Activated CD4-positive, alpha-beta T cell treated with anti-CD3 and anti-CD28 coated beads, Interleukin-2, amount 10 ng/mL, durations not matched to agents 7 days and 5 days (primary cell): ENCODE measurements at places on chromosomes 11 and 22.
A peak's percentile ranks its signal among the peaks of the same experiment; 100 is the strongest.

- H3K4me3 ChIP-seq: no peak overlapping the region
- H3K4me1 ChIP-seq: peaks cover 9% of the 10 kb centered on the region
- no peak overlapping the region for H3K27ac ChIP-seq
- DNase-seq: no peak
Measured at GRCh38 chr11:117705866-117706265, 91.2 kb downstream of the DSCAML1 start.

DNA sequence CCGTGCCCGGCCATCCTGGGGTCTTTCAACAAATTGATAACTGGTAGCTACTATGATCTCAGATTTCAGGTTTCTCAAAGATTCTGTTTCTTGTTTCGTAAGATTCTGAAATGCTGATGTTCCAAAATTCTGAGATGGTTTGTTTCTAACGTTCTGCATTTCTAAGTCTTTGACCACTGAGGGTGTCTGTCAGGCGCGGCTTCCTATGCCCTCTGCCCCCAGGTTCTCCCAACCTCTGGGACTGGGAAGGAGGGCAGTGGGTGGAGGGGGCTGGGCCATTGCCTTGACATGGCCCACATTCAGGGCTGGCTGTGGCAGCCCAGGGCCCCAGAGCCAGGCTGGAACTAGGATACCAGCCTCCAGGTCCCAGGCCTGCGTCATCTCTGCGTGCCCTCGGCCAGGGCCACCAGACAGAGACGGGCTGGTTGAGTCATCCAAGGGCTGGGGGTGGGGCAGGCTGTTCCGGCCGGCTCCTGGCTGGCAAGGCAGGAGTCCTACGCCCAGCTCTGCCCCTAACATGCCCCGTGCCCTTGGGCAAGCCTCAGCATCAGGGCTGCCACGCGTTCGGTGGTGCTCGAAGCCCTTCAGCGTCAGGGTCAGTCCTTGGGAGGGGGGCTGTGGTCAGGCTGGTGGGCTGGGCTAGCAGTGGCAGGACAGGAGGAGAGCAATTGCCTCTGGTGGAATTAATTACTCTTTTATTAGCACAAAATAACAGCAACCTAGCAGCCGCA, 5.2 kb downstream of the TMEM134 start:
- peaks cover 4% of the 10 kb centered on the region for H3K36me3 ChIP-seq
- DNase-seq: no peak
- H3K27ac ChIP-seq: peak overlapping the region; percentile 93
- H3K27me3 ChIP-seq: no peaks in the 10 kb centered on the region
- H3K4me3 ChIP-seq: peak overlapping the region; percentile 84
- H3K4me1 ChIP-seq: peaks cover 42% of the 10 kb centered on the region

DNA sequence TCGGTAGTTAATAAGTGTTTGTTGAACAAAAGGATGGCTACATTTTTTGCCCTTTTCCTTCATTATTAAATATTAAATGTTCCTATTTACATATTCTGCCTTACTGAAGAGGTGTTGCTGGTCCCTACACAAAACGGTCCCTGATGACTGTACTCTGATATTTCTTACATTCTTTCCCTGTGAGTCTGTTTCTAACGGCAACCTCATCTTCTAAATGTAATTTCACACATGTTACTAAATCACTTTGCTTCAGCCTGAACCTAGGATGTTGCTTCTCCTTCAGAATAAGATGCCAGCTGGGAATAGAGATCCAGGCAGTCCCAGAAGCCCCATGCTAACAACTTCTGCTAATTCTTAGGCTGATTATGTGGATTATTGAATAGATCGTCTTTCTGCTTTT, 50.3 kb downstream of the SPON1 start:
- no peaks in the 10 kb centered on the region for H3K4me1 ChIP-seq
- no peak overlapping the region for H3K4me3 ChIP-seq
- DNase-seq: no peak
- no peak overlapping the region for H3K27ac ChIP-seq

DNA sequence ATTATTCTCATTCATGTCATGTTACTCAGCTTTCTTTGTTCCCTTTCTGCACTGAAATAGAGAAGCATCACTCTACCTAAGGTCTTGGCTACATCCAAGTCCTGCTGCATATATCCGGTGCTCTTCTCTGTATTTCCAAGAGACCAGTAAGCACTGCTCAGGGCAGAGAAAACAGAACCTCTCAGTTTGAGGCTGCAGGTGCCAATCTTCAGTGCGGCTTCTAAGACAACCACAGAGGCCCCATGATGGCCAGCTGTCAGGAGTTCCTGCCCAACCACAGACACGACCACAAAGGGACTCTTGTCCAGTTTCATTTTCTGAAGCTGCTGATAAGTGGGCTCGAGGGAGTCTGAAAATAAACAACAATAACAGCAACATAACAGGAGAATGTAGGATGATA, 378.4 kb upstream of the PITPNB start:
- peaks cover 21% of the 10 kb centered on the region for H3K4me1 ChIP-seq
- no peak overlapping the region for H3K4me3 ChIP-seq
- no peaks in the 10 kb centered on the region for H3K36me3 ChIP-seq
- no peak overlapping the region for H3K27ac ChIP-seq

DNA sequence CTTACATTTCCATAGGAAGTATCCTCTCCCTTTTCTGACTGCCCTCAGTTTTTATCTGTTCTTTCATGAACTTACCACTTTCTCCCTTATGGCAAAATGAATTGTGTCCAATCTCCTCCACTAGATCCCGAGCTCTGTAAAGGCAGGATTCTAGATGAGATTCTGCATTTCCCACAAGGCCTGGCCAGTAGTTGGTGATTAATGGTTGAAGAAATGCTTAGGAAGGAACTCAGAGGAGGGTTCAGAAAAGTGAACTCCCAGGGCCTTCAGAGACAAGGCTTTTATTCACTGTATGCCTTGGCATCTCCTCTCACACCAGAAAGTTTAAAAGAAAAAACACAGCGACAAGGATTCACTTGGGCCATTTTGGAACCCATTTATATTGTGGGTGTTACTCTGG, 66.2 kb downstream of the CCDC81 start:
- no peak for DNase-seq
- no peaks in the 10 kb centered on the region for H3K36me3 ChIP-seq
- H3K27ac ChIP-seq: no peak overlapping the region
- no peaks in the 10 kb centered on the region for H3K4me1 ChIP-seq

DNA sequence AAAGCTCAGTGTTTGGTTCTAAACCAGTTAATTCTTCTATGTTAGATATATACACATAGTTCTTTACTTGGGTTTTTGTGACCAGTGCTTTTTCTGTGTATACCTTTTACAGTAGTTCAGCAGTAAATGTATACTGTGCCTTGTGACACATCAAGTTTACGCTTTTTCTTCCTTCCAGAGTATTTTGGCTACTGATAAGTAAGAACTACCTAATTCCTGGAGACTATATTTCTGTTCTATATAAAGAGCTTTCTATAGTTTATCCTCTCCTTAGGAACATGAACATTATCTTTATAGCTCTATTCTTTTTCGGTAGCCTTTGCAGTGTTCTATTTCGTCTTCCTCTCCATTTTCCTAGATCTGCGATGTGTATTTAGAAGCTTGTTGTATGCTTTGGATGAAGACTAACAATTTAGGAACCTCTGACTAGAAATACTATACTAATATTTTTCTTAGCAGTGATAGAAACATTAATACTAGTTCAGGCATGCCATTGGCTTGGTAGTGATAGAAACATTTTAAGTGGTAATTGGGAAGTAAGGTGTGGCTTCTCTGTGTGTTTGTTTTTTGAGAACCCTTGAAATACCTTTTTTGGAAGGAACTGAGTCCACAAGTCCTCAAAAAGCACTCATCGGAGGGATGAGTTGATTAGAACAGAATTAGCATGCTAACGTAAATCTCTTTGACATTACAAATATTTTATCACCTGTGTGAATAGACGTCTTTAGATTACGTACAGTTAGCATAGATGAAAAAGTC, 74.6 kb downstream of the ARHGEF12 start:
- H3K27me3 ChIP-seq: peaks cover 7% of the 10 kb centered on the region
- H3K27ac ChIP-seq: no peak overlapping the region
- no peak for DNase-seq

DNA sequence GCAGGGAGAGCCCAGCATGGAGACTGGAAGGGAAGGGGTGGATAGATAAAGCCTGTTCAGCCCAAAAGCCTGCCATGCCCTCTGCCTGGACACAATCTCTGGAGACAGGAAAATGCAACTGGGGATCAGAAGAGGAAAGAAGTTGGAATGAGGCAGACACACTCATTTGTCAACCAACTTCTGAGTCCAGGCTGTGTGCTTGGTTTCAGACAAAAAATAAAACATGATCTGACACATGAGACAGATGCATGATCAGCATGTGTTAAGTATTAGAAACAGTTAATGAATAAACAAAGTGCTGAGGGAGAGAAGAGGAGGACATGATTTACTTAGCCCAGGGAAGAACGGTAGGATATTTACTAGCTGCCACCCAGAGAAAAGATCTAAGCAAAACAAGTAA, 839 bp downstream of the LRRN4CL start:
- peaks cover 10% of the 10 kb centered on the region for H3K27me3 ChIP-seq
- no peak overlapping the region for H3K4me3 ChIP-seq
- no peak overlapping the region for H3K27ac ChIP-seq
- no peaks in the 10 kb centered on the region for H3K4me1 ChIP-seq
- peaks cover 14% of the 10 kb centered on the region for H3K36me3 ChIP-seq

GRCh38 chr22:46286941-46287872, 9.5 kb upstream of the GTSE1 start:
- peaks cover 17% of the 10 kb centered on the region for H3K4me1 ChIP-seq
- H3K36me3 ChIP-seq: peaks cover 8% of the 10 kb centered on the region
- H3K4me3 ChIP-seq: peak overlapping the region; percentile 54
- no peaks in the 10 kb centered on the region for H3K27me3 ChIP-seq
- DNase-seq: no peak

- no peak overlapping the region for H3K4me3 ChIP-seq
- no peaks in the 10 kb centered on the region for H3K4me1 ChIP-seq
- DNase-seq: no peak
- H3K27me3 ChIP-seq: no peaks in the 10 kb centered on the region
- no peak overlapping the region for H3K27ac ChIP-seq
- no peaks in the 10 kb centered on the region for H3K36me3 ChIP-seq
Measured at GRCh38 chr11:71300187-71300586, 47.8 kb upstream of the SHANK2 start.

DNA sequence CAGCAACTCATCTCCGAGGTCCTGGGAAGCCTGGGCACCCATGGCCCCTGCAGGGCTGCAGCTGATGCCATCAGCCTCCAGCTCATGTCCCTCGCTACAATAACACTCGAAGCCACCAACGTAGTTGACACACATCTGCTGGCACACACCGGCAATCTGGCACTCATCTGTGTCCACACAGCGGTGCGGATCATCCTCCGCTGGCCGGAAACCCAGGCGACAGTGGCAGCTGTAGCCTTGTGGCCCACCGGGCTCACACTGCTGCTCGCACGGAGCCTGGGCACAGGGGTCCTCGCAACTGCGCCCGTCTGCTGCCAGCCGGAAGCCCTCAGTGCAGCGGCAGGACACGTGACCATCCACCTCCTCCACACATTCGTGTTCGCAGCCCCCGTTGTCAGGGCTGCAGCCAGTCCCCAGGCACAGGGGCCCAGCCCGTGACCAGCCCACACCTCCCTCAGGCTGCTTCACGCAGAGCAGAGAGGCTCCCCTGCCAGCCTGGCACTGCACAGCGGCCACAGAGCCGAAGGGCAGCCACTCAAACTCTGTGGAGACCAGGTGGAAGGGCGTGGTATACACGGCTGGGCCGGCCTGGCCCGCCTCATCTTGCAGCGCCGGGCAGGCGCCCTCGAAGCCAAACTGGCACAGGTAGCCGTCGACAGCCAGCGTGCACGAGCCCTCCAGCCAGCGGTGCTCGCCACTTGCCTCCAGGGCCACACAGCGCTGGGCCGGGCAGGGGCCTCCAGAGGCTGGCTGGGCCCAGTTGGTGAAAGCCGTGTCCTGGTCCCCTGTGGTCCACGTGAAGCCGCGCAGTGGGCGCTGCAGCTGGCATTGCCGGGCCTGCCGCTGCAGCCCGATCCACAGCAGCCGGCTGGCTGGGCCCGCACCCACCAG, 678 bp downstream of the CD248 start:
- peaks cover 70% of the 10 kb centered on the region for H3K4me1 ChIP-seq
- H3K4me3 ChIP-seq: peak overlapping the region; percentile 40
- peak overlapping the region; percentile 41 for H3K27ac ChIP-seq
- DNase-seq: no peak
- H3K27me3 ChIP-seq: no peaks in the 10 kb centered on the region

GRCh38 chr11:62030071-62030684, 62.7 kb upstream of the FTH1 start:
- H3K4me1 ChIP-seq: peaks cover 21% of the 10 kb centered on the region
- H3K36me3 ChIP-seq: peaks cover 7% of the 10 kb centered on the region
- H3K27me3 ChIP-seq: no peaks in the 10 kb centered on the region
- no peak overlapping the region for H3K4me3 ChIP-seq
- no peak for DNase-seq

DNA sequence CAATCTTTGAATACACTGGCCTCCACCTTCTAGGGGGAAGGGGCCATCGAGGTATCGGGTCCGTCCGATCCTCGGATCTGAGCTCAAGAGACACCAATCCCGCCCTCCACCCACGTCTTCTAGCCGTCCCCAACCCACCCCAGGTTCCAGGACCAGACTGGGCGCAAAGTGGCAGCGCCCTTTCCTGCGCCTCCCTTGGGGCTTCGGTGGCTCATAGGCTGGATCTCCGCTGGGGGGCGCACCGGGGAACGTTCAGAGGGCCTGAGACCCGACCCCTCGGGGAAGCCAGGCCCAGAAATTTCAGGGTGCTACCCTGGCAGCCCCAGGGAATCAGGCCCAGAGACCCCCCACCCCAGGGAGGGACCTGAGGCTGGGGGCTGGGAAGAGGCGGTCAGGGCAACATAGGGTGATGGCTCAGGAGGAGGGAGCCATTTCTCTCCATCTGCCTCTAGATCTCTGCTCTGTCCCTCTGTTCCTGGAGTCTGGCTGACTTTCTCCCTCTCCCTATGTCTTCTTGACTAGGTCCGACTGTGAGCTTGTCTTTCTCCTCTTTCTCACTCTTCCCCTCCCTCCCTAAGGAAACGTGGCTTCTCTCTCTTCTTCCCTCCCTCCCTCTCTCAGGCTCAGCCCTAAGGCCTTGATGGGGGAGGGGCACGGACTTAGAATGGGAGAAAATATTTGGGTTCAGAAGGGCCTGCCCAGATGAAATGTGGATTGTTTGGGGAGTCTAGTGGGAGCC, 1.1 kb downstream of the CREB3L1 start:
- H3K4me3 ChIP-seq: no peak overlapping the region
- H3K4me1 ChIP-seq: peaks cover 2% of the 10 kb centered on the region
- no peak overlapping the region for H3K27ac ChIP-seq
- peaks cover 61% of the 10 kb centered on the region for H3K27me3 ChIP-seq
- H3K36me3 ChIP-seq: no peaks in the 10 kb centered on the region

GRCh38 chr11:23078289-23078971, 218.2 kb upstream of the CCDC179 start:
- no peaks in the 10 kb centered on the region for H3K27me3 ChIP-seq
- no peaks in the 10 kb centered on the region for H3K36me3 ChIP-seq

DNA sequence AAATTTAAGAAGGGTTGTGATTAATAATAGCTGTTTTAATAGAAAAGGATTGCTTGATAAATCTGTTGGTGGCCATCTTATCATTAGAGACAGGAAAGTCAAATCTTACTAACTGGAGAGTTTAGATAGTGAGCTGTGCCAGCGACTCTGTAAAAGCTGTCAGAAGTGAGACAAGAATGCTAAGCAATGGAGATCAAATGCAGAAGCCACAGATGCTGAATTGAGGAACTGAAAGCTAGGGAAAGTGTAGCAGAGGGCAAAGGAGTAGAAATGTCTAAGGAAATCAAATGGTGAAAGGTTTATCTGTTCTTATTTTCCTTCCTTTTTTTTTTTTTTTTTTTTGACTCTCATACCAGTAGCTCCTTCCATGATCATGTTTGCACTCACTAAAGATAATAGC, 13.7 kb downstream of the MS4A13 start:
- H3K27ac ChIP-seq: no peak overlapping the region
- no peaks in the 10 kb centered on the region for H3K36me3 ChIP-seq
- H3K4me3 ChIP-seq: no peak overlapping the region
- DNase-seq: no peak
- peaks cover 9% of the 10 kb centered on the region for H3K27me3 ChIP-seq
- H3K4me1 ChIP-seq: no peaks in the 10 kb centered on the region
